ENCODE measurements at places on chromosomes 16 and 17.

DNA sequence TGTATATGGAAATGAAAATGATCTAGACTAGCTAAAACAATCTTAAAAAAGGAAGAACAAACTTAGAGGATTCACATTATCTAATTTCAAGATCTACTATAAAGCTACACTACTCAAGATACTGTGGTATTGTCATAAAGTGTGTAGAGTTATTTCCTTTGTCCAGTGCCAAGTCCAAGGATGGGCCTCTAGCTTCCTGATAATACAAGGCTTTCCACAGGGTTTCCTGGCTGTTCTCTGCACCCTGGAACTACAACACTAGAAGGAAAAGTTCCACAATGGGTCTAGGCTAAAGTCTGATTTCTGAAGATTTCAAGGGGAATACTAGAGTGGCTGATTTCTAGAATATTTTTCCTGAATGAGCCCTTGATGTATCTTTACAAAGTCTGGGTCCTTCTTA is 34.2 kb downstream of the TBC1D3B start:
- DNase-seq: no peak

DNA sequence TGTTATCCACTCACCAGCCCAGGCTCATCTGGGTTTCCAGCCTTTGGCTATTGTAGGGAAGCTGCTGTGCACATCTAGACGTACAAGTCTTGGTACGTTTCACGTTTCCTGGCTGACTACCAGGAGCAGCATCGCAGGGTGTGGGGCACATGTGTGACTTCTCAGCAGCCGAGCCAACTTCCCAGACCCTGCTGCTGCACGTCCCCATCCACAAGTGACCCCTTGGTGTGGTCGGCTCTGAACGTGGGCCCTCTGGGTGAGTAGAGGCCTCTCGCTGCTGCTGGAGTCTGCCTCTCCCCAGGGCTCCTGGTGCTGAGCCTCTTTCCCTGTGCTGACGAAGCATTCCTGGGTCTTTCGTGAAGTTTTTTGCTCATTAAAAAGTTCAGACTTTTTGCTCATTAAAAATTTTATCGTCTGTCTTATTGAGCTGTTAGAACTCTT is 70.2 kb upstream of the ZNF750 start:
- no peak for DNase-seq

GRCh38 chr16:83085660-83086059 is 458.9 kb downstream of the CDH13 start:
- DNase-seq: no peak

DNA sequence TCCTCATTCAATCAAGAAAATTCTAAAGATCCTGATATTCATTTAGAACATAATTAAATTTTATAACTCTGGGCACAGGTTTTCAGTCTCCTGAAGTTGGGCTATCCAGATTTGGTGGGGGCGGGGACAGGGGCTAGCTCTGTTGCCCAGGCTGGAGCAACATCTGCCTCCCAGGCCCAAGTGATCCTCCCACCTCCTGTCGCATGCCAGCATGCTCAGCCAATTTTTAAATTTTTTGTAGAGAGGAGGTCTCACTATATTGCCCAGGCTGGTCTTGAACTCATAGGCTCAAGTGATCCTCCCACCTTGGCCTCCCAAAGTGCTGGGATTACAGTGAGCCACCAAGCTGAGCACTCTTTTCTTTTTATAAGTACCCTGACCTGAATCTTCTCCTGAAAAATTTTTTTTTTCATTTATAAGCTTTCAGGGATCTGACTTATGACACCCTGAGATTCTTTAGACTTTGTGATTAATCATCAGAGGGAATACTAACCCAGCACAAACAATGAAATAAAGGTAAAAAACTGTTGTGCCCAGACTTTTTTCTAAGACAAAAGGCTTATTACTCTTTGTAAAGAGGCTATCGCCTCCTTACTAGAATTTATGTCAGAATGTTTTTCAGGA is 62.6 kb downstream of the TUBD1 start:
- DNase-seq: no peak

- DNase-seq: no peak
Observed at GRCh38 chr16:20225228-20225733, 102.0 kb downstream of the GP2 start.

GRCh38 chr17:72462407-72462806 is 341.6 kb downstream of the SOX9 start:
- no peak for DNase-seq

GRCh38 chr17:21245639-21246084 is 7.5 kb downstream of the NATD1 start:
- no peak for DNase-seq

DNA sequence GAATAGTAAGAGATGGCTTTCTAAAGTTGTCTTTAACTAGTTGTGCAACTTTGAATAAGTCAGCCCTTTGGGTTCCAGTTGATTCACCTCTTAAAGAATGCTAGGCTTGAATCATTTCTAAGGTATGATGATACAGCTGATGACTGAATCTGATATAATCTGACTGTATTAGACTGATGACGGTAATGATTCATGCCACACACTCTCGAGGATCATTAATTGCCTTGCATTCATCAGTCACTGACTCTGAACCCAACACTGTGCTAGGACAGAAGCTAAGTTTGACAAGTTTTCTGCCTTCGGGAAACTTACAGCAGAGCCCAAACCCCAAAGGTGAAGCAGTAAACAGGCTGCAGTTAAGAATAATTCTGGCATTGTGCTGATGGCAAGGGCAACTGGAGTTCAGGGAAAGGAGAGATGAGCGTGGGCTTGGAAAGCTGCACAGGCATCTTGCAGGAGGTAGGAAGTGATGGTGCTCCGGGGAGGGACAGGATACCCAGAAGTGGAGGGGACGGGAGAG is 25.8 kb downstream of the ASIC2 start:
- no peak for DNase-seq

GRCh38 chr17:36910513-36910912 is 26.8 kb upstream of the LHX1 start:
- DNase-seq: no peak

GRCh38 chr17:75827308-75828075 is 16.7 kb downstream of the UNC13D start:
- DNase-seq: peak; percentile 81

- no peak for DNase-seq
Observed at GRCh38 chr17:14616528-14616927, 315.6 kb downstream of the HS3ST3B1 start.

Measured in neural crest cell (in vitro differentiated cells).